Esophagus squamous epithelium (tissue), 5 donors: ENCODE measurements at places on chromosomes 3 and 15.

DNA sequence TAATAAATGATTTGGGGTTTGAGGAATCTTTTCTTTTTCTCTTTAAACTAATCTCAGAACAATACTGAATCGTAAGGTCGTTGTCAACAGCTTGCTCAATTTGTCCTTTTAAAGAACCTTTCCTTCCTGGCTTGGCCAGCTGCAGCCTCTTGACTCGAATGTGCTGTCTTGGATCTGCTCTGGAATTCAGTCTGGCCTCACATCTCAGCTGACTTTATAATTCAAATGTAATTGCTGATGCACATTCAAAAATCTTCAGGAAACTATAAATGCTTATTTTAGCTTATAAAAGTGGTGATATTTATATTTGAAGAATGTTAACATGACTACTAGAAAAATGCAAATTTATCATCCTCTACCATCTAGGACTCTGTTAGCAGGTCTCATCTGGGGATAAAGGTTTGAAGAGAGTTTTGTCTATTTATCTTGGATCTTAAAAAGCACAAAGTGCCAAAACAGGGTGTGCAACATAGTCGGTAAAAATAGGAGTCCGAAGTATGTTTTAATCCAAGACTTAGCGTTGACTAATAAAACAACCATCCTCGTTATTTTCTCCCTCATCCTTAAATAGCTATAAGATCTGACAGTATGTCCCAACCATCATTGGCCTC is 1035.2 kb downstream of the MCTP2 start:
- DNase-seq, result no peak

GRCh38 chr3:121659586-121659985 is 1.1 kb downstream of the HCLS1 start:
- DNase-seq, result no peak

DNA sequence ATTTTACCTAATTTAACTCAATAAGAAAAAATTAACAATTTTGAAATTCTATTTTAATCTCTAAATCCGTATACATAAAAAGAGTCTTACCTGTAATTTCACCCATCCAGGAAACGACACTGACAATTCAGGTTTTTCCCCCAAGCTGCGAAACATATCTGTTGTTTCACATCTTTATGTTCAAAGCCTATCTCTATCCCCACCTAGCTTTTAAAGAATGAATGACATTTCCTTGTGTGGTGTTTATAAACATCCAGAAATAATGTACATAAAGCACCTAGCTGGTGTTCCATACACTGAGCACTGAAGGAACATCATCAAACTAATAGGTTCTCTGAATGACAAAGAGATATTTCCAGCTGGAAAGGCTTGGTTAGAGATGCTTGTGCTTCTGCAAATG is 867.8 kb downstream of the SQOR start:
- DNase-seq, result no peak

GRCh38 chr3:123102826-123103225 is 36.0 kb downstream of the PDIA5 start:
- DNase-seq, result no peak

DNA sequence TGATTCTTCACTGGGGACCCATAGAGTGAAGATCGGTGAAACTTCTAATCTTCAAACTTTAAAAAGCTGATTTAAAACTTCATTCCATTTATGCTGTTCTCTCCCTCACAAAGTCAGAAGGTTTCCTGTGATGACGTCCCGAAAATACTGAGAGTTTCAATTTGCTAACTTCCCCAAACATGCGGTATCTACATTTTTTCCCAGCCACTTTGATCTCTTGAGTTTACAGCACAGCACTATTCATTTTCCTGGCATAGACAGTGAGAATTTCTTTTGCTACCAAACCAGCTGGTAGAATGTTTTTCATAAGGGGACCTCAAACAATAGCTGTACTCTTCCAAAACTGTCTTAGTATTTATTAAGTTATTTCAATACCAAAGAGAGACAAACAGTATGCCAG is 156.8 kb downstream of the LSAMP start:
- no peak for DNase-seq

GRCh38 chr15:42215913-42216829 is 8.1 kb upstream of the VPS39 start:
- no peak for DNase-seq

DNA sequence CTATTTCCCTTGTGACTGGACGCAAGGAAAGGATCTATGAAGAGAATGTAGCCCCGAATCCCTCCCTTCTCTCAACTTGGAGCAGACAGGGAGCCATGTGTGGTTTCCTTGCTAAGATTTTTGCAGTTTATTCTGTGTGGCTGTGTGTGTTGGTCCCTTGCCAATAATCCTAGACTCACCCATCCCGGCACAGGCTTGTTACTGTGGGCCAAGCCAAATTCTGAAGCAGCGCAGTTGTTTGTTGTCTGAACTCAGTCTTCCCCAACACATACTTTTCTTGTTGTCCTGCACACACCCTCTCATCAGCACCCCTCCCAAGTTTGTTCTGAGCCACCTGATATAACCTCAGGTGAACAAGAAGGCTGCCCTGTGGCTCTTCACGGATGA is 193.3 kb upstream of the CTDSPL start:
- no peak for DNase-seq

GRCh38 chr15:67755264-67755663 is 70.0 kb upstream of the SKOR1 start:
- DNase-seq, result no peak

DNA sequence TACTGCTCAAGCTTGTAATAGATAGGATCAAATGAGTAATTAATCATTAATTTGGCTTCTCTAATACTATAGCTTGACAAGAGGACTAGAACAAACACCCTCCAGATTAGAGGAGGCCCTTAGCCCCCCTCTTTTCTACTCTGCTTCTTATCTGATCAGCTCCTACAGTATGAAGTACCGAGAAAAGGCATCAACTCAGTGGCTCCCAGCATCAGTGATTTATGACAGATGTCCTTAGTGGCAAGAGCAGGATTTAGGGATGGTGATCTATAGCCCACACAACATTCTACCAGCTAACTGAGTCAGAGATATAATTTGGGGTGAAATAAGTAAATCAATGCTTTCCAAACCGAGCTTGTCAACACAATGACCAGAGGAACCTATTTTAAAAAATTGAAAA is 541.1 kb downstream of the NLGN1 start:
- no peak for DNase-seq

DNA sequence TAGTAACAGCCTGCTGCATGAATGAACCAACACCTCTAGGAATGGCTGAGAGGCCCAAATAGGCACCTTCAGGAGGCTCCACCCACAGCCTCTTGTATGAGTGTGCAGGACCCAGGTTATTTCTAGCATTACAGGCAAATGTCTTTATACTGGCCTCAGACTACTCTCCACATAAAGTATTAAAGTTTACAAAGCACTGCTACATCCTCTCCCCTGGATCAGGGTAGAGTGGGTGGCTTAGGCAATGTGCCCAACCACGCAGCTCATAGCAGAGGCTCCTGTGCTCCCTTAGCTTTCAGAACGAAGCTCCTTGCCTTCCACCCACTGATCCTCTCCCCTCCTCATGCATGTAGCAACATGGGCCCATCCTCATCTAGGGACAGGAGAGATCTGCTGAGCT is 16.3 kb downstream of the TMEM43 start:
- no peak for DNase-seq

DNA sequence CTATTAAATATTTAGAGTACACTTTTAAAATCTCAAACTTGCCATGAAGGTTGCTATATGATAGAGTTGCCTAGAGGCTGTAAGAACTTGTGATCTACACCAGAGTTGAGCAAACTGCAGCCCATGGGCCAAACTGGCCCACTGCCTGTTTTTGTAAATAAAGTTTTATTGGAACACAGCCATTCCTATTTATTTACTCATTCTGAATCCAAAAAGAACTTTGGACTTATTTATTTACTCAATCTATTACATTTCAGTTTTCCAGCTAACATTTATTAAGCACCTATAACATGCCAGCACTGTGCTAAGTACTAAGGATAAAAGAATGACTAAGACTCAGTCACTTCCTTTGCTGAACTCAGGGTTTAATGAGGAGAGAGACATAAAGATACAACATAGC is 403.6 kb downstream of the ERC2 start:
- DNase-seq, result no peak

DNA sequence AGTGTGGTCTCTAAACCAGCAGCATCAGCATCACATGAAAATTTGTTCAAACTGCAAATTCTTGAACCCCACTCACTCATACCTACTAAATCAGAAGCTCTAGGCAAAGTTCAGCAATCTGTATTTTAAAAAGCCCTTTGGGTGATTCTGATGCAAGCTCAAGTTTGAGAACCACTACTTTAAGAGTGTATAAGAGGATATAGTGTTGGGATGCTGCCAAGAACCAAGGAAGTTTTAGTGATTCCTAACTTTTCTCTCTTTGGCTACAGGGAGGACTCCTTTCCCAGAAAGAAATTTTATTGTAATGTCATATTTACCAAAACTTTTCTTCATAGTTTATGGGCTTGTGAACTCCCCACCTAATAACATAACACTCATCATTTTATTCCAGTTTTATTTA is 422.2 kb downstream of the TBC1D5 start:
- DNase-seq, result no peak
